ENCODE measurements at places on chromosomes 13 and 19.

GRCh38 chr19:46898731-46899130 lies 37.9 kb downstream of the ARHGAP35 start:
- no peak for DNase-seq

DNA sequence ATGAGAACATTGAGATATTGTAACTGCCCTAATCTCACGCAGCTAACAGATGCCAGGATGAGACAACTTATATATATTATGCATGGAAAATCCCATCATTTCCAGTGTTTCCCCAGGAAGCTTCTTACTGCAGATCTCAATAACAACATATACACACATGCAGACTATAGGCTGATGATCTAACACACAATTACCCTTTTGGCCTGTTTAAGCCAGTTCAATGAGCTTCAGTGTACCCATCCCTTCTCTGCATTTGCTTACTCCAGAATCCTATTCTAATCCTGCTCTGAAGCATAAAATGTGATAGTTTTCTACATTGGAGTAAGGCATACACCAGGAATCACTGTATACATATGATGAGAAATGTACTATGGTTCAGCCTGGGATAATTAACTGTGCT lies 489.4 kb downstream of the SUCLA2 start:
- no peak for DNase-seq

- DNase-seq: no peak
These were observed 7.5 kb upstream of the ARRDC2 start for GRCh38 chr19:18000480-18000914.

DNA sequence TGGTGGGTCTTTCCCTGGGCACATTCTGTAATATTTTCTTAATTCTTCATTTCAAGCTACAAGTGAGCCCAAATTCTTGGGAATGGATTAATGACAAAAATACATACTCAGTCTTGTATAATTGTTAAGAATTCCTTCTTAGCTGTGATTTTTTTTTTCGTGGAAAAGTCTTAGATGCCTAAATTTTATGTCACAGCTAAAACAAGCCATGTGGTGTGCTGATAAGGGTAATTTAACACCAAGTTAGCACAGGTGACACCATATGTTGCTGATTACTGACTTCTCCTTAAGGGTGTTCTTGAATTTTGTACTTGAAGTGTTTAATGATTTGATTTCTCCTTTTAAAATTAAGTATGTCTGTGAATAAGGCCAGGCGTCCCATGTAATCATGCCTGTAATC lies 29.3 kb downstream of the WDFY2 start:
- no peak for DNase-seq

Measured in activated T-helper 9 cell treated with anti-CD3 and anti-CD28 coated beads, Interleukin-2, amount 50 U/mL, for 16 hours (primary cell).